ENCODE measurements at places on chromosomes 7 and 10. TPM values are rescaled to one million over a fixed set of nuclear protein-coding genes. Genes with fewer than 3 reads are reported as not detected.

DNA sequence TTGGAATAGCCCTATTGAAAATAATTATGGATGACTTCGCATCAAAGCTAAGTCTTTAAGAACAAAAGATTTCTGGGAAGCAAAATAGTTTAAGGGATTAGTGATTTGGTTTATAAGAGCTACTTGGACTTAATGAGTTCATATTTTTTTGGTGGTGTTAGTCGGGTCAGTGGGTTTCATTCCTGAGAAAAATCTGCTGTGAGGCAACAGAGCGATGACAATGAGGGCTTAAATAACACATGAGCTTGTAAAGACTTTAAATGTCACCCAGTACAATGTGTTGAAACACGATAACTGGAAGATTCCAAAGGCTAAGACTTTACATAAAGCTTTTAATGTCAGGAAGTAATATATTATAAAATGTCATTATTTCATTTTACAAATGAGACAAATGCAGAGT is 178.8 kb downstream of the ARL4A start:
- H3K27ac ChIP-seq: no peak overlapping the region
- no peak for DNase-seq
- no peaks in the 10 kb centered on the region for H3K27me3 ChIP-seq
- no peak overlapping the region for H3K4me3 ChIP-seq

LRRC17 gene
- 1.1 TPM for total RNA-seq

DNA sequence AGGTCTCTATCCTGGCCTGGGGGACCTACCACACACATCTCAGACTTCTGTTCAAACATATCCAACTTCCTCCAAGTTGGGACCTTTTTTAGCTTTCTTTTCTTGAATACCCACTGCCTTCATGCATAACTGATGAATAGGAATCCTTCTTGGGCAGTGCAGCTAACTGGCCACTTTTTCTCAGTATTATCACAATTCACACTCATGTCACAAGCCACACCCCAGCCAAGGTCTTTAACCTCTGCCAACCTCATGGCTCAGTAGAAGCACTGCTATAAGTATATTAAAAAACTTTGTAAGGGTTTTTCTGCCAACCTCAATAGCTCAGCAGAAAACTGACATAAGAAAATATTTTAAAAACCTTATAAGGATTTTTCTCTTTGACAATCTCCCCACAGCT is 44.5 kb downstream of the HHEX start:
- no peaks in the 10 kb centered on the region for H3K4me1 ChIP-seq
- no peak overlapping the region for H3K27ac ChIP-seq
- H3K27me3 ChIP-seq: no peaks in the 10 kb centered on the region

MOGAT3 gene
- 33.2 TPM for total RNA-seq

GRCh38 chr7:74461970-74462706 is 8.4 kb downstream of the GTF2IRD1 start:
- no peaks in the 10 kb centered on the region for H3K27me3 ChIP-seq
- H3K4me3 ChIP-seq: no peak overlapping the region
- H3K4me1 ChIP-seq: peaks cover 14% of the 10 kb centered on the region
- H3K27ac ChIP-seq: no peak overlapping the region
- H3K36me3 ChIP-seq: no peaks in the 10 kb centered on the region

ALOX5 gene
- 6.4 TPM for total RNA-seq

FAS gene
- 43.1 TPM for total RNA-seq

SLC16A9 gene
- total RNA-seq: 24.3 TPM
